ENCODE measurements at places on chromosomes 6 and 20.

GRCh38 chr20:15320941-15321340, 983.5 kb upstream of the FLRT3 start:
- no peak for DNase-seq

DNA sequence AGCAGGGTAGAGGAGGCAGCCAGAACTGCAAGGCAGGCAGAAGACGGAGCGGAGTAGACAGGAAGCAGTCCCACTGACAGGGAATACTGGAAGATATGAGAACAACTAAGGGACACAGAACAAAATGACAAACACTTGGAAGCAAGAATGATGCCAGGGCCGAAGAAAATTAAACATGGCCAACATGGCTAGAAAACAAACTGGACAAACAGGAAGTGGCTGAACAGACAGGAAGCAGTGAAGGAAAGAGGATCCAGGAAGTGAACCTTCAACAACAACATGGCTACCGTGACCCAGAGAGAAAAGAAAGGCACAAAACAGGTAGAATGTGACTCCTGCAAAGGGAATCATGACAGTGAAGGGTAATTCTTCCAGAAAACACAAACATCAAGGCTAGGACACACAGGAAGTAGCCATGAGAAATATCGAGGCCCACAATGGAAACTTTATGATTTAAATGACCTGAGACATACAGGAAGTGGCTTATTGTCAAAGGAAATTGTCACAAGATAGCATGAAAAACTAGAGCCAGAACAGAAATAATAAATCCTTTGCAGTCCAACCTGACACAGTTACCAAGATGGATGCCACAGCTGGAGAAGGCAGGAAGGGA, 9.1 kb downstream of the COL11A2 start:
- DNase-seq = no peak

GRCh38 chr6:86856379-86856778, 80.9 kb upstream of the HTR1E start:
- DNase-seq = no peak

GRCh38 chr20:43691928-43692524, 25.1 kb downstream of the MYBL2 start:
- DNase-seq = peak; percentile 58

GRCh38 chr20:5608104-5608441, 142.1 kb upstream of the SHLD1 start:
- no peak for DNase-seq
